ENCODE measurements at places on chromosomes 1 and 21.

- H3K36me3 ChIP-seq, result no peaks in the 10 kb centered on the region
- H3K27ac ChIP-seq, result no peak overlapping the region
- peaks cover 4% of the 10 kb centered on the region for H3K4me1 ChIP-seq
These were observed 51.4 kb downstream of the RHBG start for GRCh38 chr1:156420205-156421061.

GRCh38 chr1:91752324-91752723 is 133.6 kb downstream of the TGFBR3 start:
- peaks cover 10% of the 10 kb centered on the region for H3K4me1 ChIP-seq
- peaks cover 1% of the 10 kb centered on the region for H3K36me3 ChIP-seq
- H3K4me3 ChIP-seq, result no peak overlapping the region

DNA sequence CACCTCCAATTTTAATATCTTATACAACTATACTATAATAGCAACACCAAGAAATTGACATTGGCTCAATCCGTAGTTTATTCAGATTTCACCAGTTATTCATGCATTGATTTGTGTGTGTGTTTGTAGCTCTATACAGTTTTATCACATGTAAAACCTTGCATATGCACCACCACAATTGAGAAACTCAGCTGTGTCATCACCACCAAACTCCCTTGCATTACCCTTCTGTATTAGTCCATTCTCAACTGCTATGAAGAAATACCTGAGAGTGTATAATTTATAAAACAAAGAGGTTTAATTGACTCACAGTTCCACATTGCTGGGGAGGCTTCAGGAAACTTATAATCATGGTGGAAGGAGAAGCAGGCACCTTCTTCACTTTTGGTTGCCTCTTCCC is 162.1 kb downstream of the PATJ start:
- H3K4me3 ChIP-seq, result no peak overlapping the region
- H3K36me3 ChIP-seq, result peaks cover 8% of the 10 kb centered on the region
- no peaks in the 10 kb centered on the region for H3K4me1 ChIP-seq
- no peak for DNase-seq
- H3K27ac ChIP-seq, result no peak overlapping the region
- H3K27me3 ChIP-seq, result no peaks in the 10 kb centered on the region

DNA sequence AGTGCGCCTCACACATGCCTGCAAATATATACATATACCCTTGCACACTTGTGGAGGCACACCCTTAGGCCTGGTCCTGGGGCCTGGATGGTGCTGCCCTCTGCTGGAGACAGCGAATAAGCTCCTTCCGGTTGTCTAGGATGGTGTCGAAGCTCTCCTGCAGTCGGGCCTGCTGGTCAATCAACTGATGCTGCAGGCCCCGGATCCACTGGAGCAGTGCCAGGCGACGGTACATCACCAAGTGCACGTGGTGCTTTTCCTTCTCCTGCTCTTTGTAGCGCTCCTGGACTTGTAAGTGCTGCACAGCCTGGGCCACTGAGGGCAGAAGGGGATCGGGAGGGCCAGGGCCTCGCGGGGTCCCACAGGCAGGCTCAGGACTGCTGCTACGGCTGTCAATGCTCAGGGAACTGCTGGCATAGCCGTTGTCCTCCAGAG is 3.1 kb downstream of the C1orf216 start:
- H3K36me3 ChIP-seq, result peaks cover 6% of the 10 kb centered on the region
- H3K27me3 ChIP-seq, result no peaks in the 10 kb centered on the region
- H3K4me1 ChIP-seq, result no peaks in the 10 kb centered on the region

- H3K4me1 ChIP-seq, result no peaks in the 10 kb centered on the region
- no peaks in the 10 kb centered on the region for H3K36me3 ChIP-seq
- no peak overlapping the region for H3K4me3 ChIP-seq
- DNase-seq, result no peak
- no peaks in the 10 kb centered on the region for H3K27me3 ChIP-seq
These were observed 18.8 kb downstream of the AVPR1B start for GRCh38 chr1:206098242-206098919.

DNA sequence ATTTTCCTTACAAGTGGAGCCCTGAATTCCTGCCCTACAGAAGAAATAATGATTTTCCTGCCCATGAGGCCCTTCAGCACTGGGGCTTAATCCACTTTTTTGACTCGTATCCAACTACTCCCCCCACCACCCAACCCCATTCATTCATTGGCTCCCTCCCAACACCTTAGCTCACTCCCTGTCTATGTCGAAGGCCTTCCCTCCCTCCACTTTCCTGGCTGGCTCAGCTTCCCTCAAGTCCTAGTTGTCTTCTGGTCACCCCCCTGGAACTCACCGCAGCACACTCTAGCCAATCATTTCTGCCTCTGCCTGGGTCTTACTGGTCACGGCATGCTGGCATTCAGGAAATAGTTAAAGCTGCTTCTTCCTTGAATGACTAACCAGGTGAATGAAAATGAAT is 118.9 kb downstream of the PGBD5 start:
- H3K27me3 ChIP-seq, result no peaks in the 10 kb centered on the region
- no peak for DNase-seq
- no peak overlapping the region for H3K4me3 ChIP-seq
- H3K4me1 ChIP-seq, result peaks cover 10% of the 10 kb centered on the region
- no peak overlapping the region for H3K27ac ChIP-seq

GRCh38 chr1:6646499-6647148 is 22.0 kb downstream of the THAP3 start:
- no peaks in the 10 kb centered on the region for H3K27me3 ChIP-seq
- peak; percentile 69 for DNase-seq
- no peak overlapping the region for H3K27ac ChIP-seq
- H3K4me1 ChIP-seq, result no peaks in the 10 kb centered on the region

Data from lung (tissue), 17 donors.